ENCODE measurements at places on chromosomes 11 and 22.

GRCh38 chr11:131441051-131441810, 70.8 kb downstream of the NTM start:
- DNase-seq = no peak

GRCh38 chr22:46169628-46170027, 19.3 kb downstream of the PPARA start:
- no peak for DNase-seq

GRCh38 chr11:66211100-66211499, 57.3 kb upstream of the RAB1B start:
- DNase-seq = no peak

- DNase-seq = no peak
Measured at GRCh38 chr11:82927264-82927880, 25.8 kb downstream of the DDIAS start.

- DNase-seq = no peak
Measured at GRCh38 chr11:114395736-114396135, 4.6 kb downstream of the C11orf71 start.

DNA sequence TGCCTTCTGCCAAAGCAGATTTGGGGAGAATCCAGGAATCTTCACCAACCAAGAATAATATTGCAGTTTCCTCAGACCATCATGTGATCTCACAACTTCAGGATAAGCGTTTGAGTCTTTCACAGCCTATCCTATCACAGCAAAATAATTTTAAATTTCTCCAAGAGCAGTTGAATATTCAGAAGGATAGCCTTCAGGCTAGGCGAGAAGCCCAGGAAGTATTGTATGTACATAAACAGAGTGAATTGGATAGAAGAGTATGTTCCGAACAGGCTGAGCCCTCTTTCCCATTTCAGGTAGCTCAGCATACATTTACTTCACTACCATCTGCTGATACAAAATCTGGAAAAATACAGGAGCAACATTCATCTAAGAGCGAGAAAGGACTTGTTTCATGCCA, 36.1 kb downstream of the CEP295 start:
- DNase-seq = no peak

DNA sequence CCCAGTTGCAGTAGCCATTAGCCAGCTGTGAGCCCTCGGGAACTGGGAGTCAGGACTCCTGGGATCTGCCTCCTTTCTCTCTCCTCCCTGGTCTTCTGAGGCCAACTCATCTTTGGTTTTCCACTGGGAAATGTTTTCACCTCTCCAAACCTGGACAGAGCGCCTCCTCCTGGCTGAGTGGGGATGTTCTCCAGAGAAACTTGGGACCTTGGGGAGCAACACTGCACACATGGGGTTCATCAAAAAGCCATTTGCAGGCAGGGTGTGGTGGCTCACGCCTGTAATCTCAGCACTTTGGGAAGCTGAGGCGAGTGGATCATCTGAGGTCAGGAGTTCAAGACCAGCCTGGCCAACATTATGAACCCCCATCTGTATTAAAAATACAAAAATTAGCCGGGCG, 145.4 kb downstream of the NECTIN1 start:
- DNase-seq = no peak

DNA sequence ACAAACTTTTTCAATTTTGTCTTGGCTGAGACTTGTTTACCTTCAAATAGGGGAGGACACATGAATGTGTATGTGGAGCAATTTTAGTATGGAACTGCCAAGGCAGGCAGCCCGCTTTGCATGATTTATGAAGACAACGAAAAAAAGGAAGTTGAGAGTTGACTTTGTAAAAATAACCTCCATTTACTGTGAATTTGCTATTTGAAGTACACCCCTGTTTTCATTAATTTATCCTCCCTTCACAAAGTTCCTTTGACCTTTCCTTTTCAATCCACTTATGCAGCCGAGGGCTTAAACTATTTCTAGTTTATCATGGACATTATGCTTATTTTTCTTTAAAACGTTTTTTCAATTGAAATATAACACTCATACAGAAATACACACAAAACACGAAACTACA, 369.6 kb upstream of the CADM1 start:
- no peak for DNase-seq

- DNase-seq = no peak
Measured at GRCh38 chr22:20520093-20520511, 12.7 kb downstream of the MED15 start.

DNA sequence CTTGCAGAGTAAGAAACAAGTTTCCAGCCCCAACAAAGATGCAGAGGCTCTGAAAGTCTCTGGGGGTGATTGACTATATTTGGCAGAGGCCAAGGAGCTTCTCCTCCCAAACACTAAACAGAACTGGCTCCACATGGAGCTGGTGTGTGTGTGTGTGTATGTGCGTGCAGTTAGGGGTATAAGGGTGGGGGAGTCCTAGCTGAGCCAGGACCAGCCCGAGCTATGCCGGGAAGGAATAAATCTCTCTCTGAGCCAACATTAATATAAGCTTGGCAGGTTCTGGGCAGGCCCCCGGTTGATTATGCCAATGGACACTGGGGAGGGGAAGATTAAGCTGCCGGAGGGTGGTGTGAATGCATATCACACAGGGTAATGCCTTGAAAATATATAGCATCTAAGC, 324.2 kb downstream of the MIAT start:
- DNase-seq = peak; percentile 71

- DNase-seq = no peak
Measured at GRCh38 chr11:36499315-36499714, 10.8 kb downstream of the TRAF6 start.

DNA sequence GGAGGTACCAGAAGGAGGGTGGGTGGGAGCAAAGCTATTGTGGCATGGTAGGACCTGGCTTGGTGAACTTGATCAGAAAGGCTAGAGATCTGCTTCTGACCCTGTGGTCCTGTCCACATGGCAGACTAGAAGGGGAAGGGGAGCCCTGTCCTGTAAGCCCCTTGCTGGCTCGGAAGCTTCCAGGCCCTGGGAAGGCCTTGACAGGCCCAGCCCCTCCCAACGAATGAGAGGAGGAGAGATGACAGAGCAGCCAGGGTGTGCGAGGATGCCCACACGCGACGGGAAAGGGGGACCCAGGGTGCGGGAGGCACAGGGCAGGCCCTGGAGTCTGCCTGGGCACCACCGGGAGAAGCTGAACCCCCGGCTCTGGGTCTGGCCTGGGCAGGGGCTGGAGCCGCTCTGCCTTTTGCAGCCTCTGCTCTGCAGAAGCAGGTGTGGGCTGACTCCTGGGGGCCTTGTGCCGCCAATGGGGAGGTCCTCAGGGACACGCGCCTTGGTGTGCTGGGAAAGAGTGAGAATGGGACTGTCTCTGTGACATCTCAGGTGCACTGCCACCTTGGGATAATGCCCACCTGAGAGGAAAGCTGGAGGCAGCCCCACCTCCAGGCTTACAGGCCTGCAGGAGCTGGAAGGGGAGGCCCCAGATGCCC, 1447.5 kb downstream of the BRD1 start:
- peak; percentile 46 for DNase-seq

DNA sequence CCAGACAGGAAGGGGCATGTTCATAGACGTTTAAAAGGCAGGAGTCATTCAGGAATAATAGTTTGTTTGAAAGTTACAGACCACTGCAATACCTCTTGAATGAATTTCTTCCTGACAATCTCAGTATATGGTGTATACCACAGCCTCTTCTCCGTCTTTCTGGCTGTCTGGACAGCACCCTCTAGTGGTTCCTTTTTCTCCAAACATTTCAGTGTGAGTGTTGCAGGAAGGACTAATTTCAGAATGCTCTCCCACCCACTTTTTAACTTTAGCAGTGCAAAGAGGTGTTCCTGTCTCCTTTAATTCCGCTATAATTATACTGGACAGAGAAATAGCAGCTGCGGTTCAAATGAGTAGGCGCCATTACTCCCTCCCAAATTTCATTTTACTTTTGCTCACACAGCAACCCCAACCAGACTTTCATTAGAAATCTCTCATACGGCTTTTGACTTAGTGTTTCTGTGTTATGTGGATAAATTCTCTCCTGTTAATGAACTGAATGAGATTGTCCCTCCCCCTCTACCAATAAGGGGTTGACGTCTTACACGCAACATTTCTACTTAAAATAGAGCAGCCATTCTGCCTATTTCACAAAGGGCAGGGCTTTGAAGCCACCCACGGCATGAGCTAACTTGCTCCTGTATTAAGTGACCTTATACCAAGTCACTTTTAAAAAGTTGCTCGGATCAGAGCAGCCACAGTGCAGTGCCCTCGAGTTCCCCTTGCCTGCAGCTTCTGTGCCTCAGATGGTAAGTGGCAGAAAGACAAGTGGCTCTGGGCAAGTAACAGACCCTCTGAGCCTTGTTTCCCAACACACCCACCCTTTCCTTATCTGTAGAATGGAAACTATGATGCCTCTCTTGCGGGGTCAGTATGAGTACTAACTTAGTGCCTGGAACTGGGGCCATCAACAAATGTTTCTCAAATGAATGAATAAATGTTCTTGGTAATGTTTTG, 368.6 kb downstream of the OPCML start:
- no peak for DNase-seq

GRCh38 chr22:47629273-47629711, 866.8 kb downstream of the TBC1D22A start:
- no peak for DNase-seq

DNA sequence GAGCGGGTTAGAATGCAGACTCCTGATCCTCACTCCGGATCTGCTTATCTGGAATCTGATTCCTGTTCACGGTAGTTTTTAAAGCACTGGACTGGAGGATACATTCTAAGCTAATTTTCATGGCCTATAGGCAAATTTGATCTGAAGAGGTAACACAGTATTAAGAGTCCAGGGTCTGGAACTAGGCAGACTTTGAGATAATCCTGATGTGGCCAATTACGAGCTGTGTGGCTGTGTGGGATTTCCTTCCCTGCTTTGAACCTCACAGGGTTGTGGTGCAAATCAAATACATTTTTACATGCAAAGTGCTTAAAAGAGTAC, 285.2 kb downstream of the MIAT start:
- DNase-seq = no peak

GRCh38 chr11:43687120-43687791, 6.7 kb downstream of the HSD17B12 start:
- DNase-seq = peak; percentile 13

DNA sequence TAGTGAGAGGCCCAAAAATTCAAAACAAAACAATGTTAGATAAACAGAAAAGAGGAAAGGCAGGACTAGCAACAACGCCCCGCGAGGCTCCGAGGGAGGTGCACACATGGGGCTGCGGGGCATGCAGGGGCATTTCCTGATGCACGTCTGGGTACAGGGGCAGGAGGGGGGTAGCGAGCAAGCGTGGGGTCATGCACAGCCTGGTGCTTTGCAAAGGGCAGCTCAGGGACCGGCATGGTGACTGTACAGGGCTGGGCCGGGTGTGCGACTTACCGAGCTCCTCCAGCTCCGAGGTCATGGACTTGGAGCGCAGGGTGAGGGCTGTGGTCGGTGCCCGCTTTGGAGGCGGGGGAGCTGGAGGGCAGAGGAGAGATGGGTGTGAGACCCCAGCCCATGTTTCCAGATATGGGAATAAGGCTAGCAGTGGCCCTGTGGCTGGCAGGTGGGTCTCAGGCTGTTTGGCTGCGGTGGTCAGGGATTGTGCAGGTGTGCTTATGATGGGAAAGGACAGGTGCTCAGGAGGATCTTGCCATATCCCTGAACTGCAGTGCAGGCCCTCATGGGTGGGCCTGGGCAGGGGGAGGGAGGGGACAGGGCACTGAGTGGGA, 103.7 kb downstream of the CTTN start:
- no peak for DNase-seq

DNA sequence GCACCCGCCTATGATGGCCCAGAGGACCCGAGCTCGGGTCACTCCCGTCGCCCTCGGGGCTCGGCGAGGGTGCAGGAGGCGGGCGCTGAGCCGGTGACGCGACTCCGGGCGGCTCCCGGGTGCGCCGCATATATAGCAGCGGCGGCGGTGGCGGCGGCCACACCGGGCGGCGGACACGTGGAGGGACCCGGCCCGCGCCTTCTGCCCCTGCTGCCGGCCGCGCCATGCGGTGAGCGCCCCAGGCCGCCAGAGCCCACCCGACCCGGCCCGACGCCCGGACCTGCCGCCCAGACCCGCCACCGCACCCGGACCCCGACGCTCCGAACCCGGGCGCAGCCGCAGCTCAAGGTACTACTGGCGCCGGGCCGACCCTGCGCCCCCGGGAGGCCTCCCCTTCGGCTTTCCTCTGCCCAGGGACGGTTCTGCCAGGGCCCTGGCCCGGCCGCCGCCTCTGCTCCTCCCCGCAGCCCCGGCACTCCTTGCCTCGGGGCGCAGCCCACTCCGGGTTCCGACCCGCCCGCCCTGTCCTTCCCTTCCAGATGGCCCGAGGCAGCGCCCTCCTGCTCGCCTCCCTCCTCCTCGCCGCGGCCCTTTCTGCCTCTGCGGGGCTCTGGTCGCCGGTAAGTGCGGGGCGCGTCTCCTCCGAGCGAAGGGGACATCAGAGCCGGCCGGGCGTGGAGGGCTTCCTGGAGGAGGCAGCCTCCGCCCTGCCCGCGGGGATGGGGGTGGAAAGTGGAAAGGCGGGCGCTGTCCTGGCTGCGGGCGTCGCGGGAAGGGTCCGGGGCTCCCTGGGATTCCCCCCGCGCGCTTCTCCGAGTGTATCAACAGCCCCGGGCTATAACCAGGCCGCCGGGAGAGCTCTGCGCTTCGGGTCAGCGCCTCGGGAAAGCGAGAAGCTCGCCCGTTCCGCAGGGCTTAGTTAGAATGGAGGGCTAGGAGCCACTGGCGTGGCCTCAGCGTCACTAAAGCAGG, at the start of gene GAL:
Gene GAL (plus strand): TSS at position 160 of the 972 bp plus-strand sequence. CDS start 380 bp downstream, at position 540.
- DNase-seq = no peak

DNA sequence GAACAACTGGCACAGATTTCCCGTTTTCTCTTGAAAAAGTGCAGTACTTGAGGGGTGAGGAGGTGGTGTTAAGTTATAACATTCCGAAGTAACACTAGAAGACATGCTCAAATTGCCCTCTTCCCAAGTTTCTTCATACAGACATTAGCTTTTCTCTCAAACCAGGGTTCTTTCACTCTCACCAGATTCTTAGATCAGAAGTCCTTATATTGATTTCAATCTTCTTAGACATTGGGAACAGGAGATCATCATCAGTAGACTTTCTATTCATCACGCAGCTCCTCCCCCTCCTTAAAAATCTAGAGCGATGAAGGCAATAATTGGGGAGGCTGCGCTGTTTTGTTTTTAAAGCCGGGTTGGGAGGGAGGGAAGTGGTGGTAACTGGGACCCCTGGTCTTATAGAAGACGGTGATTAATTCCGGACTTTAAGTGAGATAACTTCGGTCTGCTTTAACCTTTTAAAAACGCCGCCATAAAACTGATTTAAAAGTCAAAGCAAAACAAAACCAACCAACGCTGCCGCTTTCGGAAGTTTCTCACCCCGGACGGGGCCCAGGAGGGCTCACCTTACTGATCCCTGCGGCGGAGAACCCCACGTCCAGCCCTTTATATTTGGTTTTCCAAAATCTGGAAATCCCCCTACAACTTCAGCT, 665 bp downstream of the USP28 start:
- peak; percentile 67 for DNase-seq
